Ascending aorta (tissue), 2 donors: ENCODE measurements at places on chromosomes 4 and X.

DNA sequence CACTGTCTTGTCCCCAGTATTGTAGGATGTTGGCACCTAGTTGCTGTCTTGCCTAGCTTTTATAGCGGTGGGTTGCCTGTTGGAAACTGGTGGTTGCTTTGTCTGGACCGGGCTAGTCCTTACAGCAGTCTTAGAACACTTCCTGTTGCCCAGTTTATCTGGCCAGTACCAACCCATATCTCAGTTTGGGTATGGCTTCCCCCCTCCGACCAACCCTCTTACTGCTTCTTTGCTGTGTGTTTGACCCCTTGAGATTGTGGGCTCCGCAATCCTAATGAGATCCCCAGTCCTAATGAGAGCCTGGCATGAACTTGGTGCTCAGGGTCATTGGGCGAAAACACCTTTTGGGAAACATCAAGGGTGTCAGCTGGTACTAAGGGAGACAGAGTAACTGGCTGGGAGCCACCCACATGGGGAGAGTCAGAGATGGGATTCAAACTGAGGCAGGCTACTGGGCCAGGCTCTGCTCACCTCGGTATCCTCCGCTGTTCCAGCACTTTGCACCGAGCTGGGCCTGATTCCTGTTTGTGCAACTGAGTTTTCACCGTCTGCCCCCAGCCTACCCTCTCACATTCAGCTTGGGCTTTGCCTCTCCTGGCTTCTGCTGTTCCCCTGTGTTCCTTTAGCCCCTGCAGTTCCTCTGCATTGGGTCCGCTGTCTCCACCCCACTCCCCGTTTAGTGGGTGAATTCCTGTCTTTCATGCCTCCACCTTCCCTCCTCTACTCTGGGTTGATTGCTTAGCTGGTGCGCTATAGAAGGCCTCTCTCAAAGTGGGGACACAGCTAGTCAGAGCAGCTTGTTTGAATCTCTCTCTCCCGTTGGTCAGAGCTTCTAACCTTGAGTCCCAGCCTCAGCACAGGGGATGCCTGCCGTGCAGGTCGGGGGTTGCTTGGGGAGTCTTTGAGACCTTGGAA lies 1.6 kb downstream of the TBC1D14 start:
- DNase-seq: no peak
- H3K4me3 ChIP-seq: peak overlapping the region; percentile 84
- no peaks in the 10 kb centered on the region for H3K27me3 ChIP-seq
- H3K36me3 ChIP-seq: no peaks in the 10 kb centered on the region
- H3K4me1 ChIP-seq: peaks cover 32% of the 10 kb centered on the region
- no peak overlapping the region for H3K27ac ChIP-seq

GRCh38 chrX:69232945-69233344 lies 67.7 kb upstream of the PJA1 start:
- H3K27ac ChIP-seq: no peak overlapping the region
- no peak overlapping the region for H3K4me3 ChIP-seq

GRCh38 chr4:177968817-177969442 lies 526.7 kb upstream of the AGA start:
- no peaks in the 10 kb centered on the region for H3K36me3 ChIP-seq
- no peak for DNase-seq
- H3K27ac ChIP-seq: no peak overlapping the region

- H3K4me3 ChIP-seq: no peak overlapping the region
- no peaks in the 10 kb centered on the region for H3K27me3 ChIP-seq
- H3K36me3 ChIP-seq: no peaks in the 10 kb centered on the region
- no peak for DNase-seq
These were observed 35.1 kb downstream of the SPCS3 start for GRCh38 chr4:176354884-176355283.

DNA sequence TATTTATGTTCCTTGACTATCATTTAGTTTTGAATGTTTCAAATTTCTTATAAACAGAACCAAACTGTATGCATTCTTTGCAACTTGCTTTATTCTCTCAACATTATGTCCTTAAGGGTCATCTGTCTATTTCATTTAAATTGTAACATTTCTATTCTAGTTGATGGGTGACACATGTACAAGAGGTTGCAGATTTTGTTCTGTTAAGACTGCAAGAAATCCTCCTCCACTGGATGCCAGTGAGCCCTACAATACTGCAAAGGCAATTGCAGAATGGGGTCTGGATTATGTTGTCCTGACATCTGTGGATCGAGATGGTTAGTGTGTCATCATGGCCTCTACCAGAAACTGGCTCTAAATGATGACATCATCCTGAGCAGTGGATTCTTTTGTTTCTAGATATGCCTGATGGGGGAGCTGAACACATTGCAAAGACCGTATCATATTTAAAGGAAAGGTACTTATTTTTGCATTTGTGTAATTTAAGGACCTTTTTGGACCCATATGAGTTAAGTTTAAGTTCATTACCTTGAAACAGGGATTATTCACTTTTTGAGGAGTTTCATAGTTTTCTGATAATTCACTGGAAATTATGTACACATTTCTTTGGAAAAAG lies 6.1 kb downstream of the LIAS start:
- H3K27ac ChIP-seq: no peak overlapping the region
- no peaks in the 10 kb centered on the region for H3K27me3 ChIP-seq
- no peaks in the 10 kb centered on the region for H3K4me1 ChIP-seq
- H3K36me3 ChIP-seq: peaks cover 27% of the 10 kb centered on the region

DNA sequence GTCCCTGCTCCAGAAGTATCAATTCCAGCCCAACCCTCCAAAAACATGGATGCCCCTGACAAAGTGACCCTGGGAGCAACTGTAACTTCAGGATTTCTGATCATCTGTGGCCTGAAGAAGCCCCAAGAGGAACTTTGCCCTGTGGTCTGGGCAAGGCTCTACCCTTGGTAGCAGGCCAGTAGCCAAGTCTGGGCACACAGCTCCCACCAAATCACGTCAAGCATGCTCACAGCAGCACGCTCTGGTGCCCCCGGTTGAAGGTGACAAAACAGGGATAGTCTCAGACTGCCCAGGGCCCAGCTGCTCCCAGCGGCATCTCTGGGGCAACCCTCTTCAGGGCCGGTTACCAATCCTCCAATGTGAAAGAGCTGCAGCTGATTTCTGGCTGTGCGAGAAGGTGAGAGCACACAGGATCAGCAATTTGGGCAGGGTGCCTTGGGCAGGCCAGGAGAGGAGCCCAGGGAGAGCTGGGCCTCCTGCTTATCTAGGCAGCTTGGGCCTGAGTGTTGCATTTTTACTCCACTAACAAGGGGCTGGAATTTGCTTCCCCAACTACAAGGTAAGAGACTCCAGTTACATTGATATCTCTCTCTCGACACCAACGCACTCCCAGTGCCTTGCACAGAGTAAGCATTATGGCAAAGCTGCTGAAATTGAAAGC lies 418.1 kb downstream of the BCOR start:
- no peaks in the 10 kb centered on the region for H3K36me3 ChIP-seq
- H3K4me3 ChIP-seq: no peak overlapping the region
- H3K4me1 ChIP-seq: no peaks in the 10 kb centered on the region
- H3K27me3 ChIP-seq: no peaks in the 10 kb centered on the region
- DNase-seq: no peak
- H3K27ac ChIP-seq: no peak overlapping the region

DNA sequence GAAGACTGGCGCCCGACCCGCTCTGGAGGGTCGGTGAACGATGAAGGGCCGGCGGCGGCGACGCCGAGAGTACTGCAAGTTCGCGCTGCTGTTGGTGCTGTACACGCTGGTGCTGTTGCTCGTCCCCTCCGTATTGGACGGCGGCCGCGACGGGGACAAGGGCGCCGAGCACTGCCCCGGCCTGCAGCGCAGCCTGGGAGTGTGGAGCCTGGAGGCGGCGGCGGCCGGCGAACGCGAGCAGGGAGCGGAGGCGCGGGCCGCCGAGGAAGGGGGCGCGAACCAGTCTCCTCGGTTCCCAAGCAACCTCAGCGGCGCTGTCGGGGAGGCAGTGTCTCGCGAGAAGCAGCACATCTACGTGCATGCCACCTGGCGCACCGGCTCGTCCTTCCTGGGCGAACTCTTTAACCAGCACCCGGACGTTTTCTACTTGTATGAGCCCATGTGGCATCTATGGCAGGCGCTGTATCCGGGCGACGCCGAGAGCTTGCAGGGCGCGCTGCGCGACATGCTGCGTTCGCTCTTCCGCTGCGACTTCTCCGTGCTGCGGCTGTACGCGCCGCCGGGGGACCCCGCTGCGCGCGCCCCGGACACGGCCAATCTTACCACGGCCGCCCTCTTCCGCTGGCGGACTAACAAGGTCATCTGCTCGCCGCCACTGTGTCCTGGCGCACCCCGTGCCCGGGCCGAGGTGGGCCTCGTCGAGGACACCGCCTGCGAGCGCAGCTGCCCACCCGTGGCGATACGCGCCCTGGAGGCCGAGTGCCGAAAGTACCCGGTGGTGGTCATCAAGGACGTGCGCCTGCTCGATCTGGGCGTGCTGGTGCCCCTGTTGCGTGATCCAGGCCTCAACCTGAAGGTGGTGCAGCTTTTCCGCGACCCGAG lies 568 bp downstream of the CHST7 start:
- H3K27me3 ChIP-seq: no peaks in the 10 kb centered on the region
- H3K4me1 ChIP-seq: no peaks in the 10 kb centered on the region
- peak overlapping the region; percentile 57 for H3K27ac ChIP-seq
- peak; percentile 60 for DNase-seq
- peak overlapping the region; percentile 81 for H3K4me3 ChIP-seq

GRCh38 chr4:98248934-98249333 lies 12.2 kb upstream of the RAP1GDS1 start:
- no peak overlapping the region for H3K27ac ChIP-seq
- no peaks in the 10 kb centered on the region for H3K27me3 ChIP-seq
- H3K4me3 ChIP-seq: no peak overlapping the region
- no peaks in the 10 kb centered on the region for H3K4me1 ChIP-seq

- H3K4me1 ChIP-seq: no peaks in the 10 kb centered on the region
- no peak for DNase-seq
- no peaks in the 10 kb centered on the region for H3K36me3 ChIP-seq
- H3K27me3 ChIP-seq: no peaks in the 10 kb centered on the region
- H3K27ac ChIP-seq: no peak overlapping the region
- H3K4me3 ChIP-seq: no peak overlapping the region
These were observed 60.7 kb upstream of the DHRSX start for GRCh38 chrX:2561456-2561855.

DNA sequence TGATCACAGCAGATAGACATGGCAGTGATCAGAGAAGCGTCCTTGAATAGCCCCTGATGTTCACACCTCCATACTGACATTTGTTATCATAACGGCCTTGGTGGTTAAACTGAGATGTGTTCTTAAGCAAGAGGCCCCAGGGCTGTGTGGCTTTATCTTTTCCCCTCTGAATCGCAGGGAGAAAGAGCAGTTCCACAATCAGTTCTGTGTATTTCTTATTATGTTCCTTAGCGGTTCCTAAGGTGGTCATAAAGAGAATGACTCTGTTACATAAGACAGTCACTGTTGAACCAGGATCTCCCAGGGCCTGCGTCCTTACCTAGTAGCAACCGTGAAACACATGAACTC lies 52.8 kb upstream of the CBR4 start:
- no peaks in the 10 kb centered on the region for H3K27me3 ChIP-seq
- no peak for DNase-seq
- H3K36me3 ChIP-seq: no peaks in the 10 kb centered on the region

DNA sequence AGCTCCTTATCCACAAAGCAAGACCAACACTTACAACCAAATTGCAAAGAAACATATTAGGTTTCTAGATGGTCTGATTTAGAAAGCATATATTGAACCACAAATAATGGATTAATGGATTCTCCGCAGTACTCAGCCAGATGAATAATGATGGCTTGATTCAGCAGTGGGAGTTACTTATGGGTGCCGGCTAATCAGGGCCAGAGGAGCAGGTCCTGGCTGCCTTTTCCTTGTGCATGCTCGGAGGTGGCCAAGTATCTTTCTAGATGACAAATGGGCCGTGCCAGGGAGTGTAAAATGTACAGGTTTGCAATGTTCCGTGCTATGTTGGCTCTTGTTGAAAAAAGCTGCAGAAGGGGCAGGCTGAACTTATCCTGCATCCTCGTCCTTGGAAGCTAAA lies 70.2 kb downstream of the VCX3A start:
- H3K36me3 ChIP-seq: no peaks in the 10 kb centered on the region
- H3K27me3 ChIP-seq: no peaks in the 10 kb centered on the region
- H3K4me1 ChIP-seq: no peaks in the 10 kb centered on the region
- no peak overlapping the region for H3K27ac ChIP-seq
- H3K4me3 ChIP-seq: no peak overlapping the region

GRCh38 chrX:3522101-3522650 lies 175.7 kb upstream of the MXRA5 start:
- no peak overlapping the region for H3K4me3 ChIP-seq
- H3K27me3 ChIP-seq: no peaks in the 10 kb centered on the region
- H3K4me1 ChIP-seq: no peaks in the 10 kb centered on the region
- H3K27ac ChIP-seq: no peak overlapping the region
- no peaks in the 10 kb centered on the region for H3K36me3 ChIP-seq

- no peak overlapping the region for H3K27ac ChIP-seq
- H3K4me1 ChIP-seq: peaks cover 3% of the 10 kb centered on the region
- DNase-seq: no peak
- H3K36me3 ChIP-seq: no peaks in the 10 kb centered on the region
- H3K4me3 ChIP-seq: peak overlapping the region; percentile 58
- H3K27me3 ChIP-seq: peaks cover 14% of the 10 kb centered on the region
These were observed 1.4 kb downstream of the HELT start for GRCh38 chr4:185019456-185020292.

DNA sequence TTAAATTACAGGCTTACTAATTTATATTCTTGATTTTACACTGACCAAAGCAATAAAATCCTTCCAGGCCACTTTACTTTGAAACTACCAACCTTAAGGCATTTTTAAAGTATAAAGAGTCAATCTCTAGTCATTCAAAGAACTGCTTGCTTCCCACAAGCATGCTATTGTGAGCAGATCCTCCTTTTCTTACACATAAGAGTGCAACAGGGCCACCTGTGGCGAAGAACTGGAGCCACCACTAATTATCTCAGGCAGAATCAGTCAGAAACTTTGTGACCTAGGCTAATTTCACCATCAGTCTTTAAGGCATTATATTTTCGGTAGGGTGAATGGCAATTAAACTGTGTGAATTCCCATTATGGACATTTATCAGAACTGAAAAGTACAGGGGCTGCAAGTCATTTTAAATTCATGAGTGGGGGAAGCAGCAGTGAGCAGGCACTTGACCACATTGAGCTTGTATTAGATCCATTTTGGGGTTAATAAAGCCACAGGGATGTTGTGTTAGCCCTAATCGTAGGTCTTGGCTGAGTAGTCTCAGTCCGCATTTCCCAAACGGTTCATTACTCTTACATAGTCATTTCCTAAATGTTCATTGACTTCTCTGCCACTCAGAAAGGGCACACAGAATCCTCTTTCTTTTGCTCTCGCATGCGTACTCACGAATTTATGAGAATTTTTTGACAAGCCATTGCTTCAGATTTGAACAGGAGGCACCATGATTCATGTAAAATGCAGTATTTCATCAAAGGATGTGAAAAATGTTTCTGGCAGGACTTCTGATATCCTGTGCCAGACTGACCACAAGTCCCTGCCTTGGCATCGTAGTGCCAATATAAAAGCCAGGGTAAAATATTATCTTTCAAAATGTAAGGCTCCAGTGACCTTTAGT lies 39.8 kb downstream of the NPY2R start:
- no peaks in the 10 kb centered on the region for H3K36me3 ChIP-seq
- no peaks in the 10 kb centered on the region for H3K4me1 ChIP-seq
- H3K4me3 ChIP-seq: no peak overlapping the region
- no peak overlapping the region for H3K27ac ChIP-seq

- H3K4me1 ChIP-seq: no peaks in the 10 kb centered on the region
- no peak overlapping the region for H3K27ac ChIP-seq
- H3K4me3 ChIP-seq: no peak overlapping the region
- DNase-seq: no peak
These were observed 1064.4 kb downstream of the PCDH7 start for GRCh38 chr4:31784558-31784957.
